GM23338 (cell line): ENCODE measurements at places on chromosomes 7 and 10. TPM values are rescaled to one million over a fixed set of nuclear protein-coding genes. Genes with fewer than 3 reads are reported as not detected.

The HOXA1 gene
- total RNA-seq: not detected in 2 replicates

The CASP2 gene
- total RNA-seq: 15.7 and 21.8 TPM in 2 replicates

The PTF1A gene
- total RNA-seq: not detected in 2 replicates

The IL15RA gene
- total RNA-seq: 1.1 and 1.6 TPM in 2 replicates

The SPDYE16 gene
- not detected in 2 replicates for total RNA-seq

The SLC13A1 gene
- total RNA-seq: not detected in 2 replicates

The NPFFR1 gene
- 0.03 and 0.08 TPM in 2 replicates for total RNA-seq

The GJD4 gene
- 0.35 TPM in 1 of 2 replicates, not detected in the other for total RNA-seq

The RARRES2 gene
- 164 and 169 TPM in 2 replicates for total RNA-seq

The HEPACAM2 gene
- not detected in 2 replicates for total RNA-seq
